Skeletal muscle cell (primary cell): ENCODE measurements at places on chromosomes 3 and 15.

DNA sequence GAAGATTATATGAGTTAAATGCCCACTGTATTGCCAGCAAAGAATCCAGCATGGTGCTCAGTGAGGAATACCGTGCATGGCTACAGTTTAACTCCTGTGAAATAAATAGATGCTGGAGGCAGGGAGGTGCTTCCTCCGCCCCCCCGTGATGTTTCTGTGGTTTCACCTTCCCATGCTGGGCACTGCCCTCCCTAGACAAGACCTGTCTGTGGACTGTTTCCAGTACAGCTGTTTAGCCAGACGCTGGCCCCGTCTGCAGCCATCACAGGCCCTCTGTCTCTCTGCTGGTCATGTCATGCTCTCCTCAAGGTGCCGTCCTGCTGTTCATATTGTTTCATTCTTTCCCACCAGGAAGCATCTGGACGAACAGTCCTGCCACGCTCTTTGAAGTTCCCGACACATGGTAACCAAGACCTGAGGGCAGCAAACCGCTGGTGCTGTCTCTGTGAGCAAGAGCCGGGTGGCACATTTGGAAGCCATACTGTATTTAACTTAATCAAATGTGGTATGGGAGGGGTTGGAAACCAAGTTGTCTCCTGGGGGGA, 31.4 kb downstream of the GOLGA8S start:
- no peak for DNase-seq

DNA sequence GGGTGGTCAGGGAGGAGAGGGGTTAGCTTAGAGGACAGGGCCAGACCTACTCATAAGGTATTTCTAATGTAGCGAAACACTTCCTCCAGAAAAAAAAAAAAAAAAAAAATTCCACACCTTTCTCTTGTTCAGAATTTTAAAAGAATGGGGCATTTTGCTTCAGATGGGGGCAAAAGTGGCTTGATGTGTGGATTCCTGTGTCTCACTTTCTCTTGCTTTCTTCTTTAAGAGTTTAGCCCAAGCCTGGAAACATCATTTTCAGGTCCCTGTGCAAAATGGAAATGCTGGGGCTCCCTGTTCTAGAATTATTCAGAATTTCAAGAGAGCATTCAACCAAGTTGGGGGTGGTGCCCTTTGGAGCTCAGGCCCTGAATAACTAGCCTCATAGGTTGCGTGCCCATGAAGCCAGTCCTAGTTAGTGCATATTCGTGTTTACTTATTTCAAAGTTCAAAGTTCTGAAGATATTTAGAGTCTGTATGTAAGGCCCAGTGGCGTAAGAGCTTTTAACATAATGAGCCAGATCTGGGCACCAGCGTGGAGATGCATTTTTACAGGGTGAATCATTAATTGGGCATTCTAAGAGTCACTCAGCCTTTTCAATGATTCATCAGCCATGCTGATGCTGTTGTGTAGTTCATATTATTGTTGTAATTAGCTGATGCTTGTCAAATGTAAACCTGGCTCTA, 104.5 kb downstream of the RPLP1 start:
- peak; percentile 74 for DNase-seq

DNA sequence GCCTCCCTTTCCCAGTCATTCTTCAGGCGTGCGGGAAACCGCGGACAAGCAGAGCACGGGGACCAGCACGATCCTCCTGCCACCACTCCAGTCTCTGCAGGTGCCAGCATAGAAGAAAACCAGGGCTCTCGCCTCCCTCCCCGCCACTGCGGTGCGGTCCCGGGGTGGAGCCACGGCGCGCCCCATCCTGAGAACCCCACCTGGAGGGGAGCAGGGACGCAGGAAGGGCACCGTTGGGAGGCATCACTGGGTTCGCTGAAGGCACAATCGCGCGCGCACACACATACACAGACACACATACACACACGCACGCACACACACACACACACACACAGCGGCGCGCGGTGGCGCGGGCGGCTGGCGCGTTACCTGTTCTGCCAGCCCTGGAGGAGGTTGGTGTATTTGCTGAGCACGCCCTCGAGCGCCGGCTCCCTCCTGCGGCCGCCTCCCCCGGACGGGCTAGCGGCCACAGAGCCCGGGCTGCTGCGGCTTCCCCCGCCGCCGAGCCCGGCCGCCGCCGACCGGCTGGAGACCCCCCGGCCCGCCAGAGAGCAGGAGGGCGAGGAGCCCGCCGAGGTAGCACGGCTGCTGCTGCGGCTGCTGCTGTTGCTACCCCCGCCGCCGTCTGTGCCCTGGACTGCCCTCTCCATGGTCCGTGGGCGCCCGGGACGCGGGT, 394 bp downstream of the OSBPL10 start:
- no peak for DNase-seq

DNA sequence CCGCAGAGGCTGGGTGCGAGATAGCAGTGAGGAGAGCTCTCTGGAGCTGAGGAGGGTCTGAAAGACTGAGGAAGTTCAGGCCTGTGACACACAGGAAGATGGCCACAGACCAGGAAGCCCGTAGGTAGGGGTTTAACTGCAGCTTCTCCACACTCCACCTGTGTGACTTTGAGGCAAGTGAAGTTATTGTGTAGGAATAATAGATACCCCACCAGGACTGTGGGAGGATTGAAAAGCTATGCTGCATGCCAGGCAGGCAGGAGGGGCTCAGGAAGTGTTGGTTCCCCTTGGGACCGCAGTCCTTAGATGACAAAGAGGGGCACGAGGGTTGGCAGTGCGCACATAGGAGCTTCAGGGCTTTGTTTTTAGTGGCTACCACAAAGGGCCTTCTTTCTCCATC, 50.9 kb downstream of the MAGEF1 start:
- DNase-seq, result no peak

DNA sequence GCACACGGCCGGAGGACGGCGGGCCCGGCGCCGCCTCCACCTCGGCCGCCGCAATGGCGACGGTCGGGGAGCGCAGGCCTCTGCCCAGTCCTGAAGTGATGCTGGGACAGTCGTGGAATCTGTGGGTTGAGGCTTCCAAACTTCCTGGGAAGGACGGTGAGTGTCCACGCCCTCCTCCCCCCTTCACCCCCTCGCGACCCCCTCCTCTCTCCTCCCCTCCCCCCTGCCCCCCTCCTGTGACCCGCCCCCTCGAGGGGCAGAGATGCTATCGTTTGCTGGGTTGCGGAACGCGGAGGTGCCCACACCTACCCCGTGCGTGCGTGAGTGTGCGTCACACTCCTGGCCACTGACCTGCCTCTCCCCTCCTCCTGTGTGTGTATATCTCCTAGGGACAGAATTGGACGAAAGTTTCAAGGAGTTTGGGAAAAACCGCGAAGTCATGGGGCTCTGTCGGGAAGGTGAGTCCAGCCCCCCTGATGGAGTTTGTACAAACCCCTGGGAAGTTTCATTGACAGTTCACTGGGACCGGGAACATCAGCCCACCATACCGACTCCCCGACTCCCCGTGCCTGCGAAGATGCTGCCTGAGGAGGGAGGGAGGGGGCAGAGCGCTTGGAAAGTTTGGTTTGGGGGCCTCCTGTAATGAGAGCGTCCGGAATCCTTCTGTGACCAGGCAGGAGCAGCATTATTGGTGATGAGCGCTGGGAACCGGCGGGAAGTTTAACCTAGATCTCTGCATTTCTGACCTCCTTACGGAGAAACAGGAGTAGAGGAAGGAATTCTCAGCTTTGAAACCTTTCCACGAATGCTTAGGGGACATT, 795 bp upstream of the SCAANT1 start:
- peak; percentile 25 for DNase-seq

GRCh38 chr3:94303897-94304296, 241.0 kb downstream of the NSUN3 start:
- DNase-seq, result no peak

- DNase-seq, result no peak
These were observed 1.7 kb downstream of the SEC62 start for GRCh38 chr3:169968224-169968885.

DNA sequence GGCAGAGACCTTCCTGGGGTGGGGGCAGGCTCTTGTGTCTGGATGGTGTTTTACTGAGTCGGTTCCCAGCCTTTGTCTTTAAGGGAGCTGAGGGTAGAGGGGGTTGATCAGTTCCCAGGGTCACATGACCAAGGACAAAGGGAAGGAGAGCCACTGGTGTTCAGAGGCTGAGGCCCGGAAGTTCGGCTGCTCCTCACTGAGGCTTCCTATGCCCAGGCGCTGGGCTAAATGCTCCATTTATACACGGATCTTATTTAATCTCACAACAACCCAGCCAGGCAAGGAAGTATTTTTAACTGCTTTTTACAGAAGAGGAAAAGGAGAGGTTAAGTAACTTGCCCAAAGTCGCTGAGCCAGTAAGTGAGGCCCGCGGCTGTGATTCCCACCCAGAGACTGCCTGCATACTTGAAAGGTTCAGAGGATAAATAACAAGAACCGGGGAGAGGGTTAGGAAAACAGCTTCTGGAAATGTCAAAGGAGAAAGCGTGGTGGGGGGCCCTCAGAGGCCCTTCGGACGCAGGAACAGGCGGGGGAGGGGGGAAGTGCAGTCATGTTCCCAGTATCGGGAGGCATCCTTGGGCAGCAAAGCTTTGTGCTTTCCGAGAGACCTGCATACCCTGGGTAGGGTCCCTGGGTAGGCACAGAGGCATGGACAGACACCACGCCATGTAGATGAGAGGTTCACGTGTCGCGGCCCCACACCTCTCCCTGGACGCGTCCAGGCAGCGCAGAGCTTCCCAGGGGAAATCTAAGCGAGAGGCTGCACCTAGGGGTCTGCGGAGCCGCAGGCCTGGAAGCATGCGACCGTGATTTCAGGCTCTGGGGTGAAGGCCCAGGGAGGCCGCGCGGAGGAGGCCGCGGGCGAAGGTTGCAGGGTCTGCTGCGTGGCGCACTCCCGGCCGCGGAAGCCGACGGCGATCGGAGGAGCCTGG, 21.3 kb downstream of the EPHB3 start:
- no peak for DNase-seq

DNA sequence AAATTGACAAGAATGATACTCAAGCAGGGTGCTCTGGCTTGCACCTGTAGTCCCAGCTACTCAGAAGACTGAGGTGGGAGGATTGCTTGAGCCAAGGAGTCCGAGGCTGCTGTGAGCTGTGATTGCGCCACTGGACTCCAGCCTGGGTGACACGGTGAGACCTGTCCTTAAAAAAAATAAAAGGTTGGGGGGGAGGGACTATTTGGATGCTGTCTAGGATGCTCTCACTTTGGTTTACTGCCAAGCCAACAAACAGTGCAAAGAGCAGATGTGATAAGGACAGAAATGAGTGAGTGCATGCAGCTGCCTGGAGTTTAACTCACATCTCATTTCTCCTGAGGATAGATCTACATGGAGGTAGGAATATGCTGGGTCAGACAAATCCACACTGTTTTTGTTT, 130.0 kb downstream of the FRMD4B start:
- no peak for DNase-seq

DNA sequence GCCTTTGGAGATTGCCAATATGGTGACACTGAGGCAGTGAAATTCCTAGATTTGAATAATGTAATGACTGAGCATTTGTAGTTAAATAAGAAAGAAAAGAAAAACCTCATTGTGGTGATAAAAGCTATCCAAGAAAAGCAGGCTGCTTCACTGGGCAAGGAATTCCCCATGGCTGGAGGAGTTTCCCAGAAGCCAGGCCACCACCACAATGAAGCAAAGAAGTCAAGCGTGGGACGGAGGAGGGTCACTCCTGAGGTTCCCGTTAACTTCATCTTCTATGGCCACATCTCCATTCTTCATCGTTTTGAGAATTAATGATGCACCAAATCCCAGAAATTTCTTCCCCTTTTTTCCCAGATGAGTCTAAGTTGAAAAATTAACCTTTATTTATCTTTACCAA, 185.8 kb upstream of the BCL6 start:
- DNase-seq, result no peak

DNA sequence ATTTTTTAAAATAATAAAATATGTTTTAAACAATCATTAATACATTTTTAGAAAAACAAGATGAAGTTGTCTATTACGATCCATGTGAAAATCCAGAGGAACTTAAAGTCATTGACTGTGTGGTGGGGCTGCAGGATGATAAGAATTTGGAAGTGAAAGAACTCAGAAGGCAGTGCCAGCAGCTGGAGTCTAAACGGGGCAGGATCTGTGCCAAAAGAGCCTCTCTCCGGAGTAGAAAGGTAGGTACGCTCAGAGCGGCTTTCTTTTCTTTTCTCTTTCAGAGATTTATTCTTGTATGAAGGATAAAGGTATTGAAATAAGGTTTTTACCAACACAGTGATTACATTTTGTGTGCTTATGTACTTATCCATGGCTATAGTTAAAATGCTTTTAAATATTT, 13.6 kb downstream of the WHAMM start:
- DNase-seq, result no peak

DNA sequence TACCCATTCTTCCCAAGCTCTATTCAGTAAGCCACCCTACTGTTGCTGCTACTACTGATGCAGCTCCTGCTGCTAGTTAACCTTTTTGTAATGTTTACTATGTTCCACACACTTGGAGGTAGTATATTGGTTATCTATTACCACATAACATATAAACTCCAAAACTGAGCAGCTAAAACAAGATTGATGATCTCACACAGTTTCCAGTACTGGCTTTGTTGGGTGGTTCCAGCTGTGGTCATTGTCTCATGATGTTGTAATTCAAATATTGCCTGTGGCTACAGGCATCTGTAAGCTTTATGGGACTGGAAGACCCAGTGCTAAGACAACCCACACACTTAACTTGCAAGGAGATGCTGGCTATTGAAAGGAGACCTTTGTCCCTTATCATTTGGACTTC, 556.2 kb upstream of the SUCLG2 start:
- no peak for DNase-seq

DNA sequence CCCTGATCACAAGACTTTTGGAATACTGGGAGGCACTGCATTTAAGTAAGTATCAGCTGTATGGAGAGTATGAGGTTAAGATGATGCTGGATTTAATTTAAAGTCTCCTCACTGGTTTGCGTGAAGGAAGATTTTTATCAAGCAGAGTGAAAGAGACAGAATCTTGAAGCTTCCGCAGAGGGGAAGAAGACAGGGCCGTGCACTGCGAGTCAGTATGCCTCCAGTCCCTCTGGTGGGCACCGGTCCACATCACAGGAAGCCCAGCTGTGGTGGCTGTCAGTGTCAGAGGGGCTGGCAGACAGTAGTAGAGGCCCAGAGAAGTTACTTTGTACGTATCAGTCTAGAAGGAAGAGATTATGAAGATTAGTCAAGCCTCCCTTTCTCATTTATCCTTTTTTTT, 379.0 kb upstream of the TPRG1 start:
- no peak for DNase-seq

- DNase-seq, result no peak
These were observed 83.0 kb downstream of the KLHL25 start for GRCh38 chr15:85711580-85712192.

- DNase-seq, result no peak
These were observed 65.4 kb upstream of the HERC1 start for GRCh38 chr15:63899193-63899592.

GRCh38 chr15:68326711-68327354, 49.3 kb downstream of the FEM1B start:
- no peak for DNase-seq
